Left ventricle myocardium inferior (tissue), 1 donor: ENCODE measurements at places on chromosomes 6 and 20.
A peak's percentile ranks its signal among the peaks of the same experiment; 100 is the strongest.

DNA sequence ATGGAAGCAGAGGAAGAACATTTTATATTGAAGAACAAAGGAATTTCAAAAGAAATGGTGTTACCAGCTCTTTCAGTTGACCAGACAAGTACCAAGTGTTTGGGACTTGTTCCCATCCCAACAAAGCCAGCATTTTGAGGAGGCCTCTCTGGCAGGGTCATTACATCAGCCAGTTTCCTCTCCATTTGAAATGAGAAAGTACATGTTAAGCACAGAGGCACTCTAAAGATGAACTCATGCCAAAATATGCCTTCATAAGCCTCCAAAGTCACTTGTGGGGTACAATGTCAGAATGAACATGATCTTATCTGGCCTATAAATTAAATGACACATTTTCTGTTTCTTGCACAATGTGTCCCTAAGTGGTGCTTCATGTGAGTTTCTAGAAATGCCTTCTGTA lies 223.9 kb downstream of the PRL start:
- DNase-seq = no peak

DNA sequence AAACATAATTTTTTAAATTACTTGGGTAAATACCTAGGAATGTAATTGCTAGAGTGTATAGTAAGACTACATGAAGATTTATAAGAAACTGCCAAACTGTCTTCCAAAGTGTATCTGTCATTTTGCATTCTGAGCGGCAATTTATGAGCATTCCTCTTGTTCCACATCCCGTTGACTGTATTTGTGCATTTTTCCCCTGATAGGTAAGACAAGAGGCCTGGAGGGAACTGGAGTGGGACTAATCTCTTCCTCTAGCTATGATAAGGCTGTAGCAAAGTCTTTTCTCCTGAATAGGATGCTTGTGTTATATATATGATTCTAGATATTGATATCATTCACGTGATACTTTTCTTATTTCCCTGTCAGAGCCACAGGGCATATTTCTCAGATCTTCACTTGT lies 1557.5 kb downstream of the GRIK2 start:
- no peak for DNase-seq

DNA sequence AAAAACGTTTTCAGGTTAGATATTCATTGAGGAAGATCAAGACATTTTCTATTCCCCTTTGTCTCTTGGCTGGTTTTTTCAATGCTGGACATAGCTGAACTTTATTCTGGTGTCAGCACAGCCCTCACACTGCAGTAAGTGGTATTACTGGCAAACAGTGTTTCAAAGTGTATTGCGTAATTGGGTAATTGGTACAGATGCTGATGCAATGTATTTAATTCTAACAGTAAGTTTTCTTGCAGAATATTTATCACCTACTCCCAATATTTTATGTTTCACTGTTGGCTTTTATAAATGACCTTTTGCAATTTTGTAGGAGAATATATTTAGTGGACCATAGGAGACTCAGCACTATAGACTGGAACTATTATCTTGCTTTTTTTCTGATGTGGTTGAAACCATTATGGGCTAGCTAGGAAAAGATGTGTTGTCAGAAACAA lies 287.6 kb upstream of the SOX4 start:
- no peak for DNase-seq

DNA sequence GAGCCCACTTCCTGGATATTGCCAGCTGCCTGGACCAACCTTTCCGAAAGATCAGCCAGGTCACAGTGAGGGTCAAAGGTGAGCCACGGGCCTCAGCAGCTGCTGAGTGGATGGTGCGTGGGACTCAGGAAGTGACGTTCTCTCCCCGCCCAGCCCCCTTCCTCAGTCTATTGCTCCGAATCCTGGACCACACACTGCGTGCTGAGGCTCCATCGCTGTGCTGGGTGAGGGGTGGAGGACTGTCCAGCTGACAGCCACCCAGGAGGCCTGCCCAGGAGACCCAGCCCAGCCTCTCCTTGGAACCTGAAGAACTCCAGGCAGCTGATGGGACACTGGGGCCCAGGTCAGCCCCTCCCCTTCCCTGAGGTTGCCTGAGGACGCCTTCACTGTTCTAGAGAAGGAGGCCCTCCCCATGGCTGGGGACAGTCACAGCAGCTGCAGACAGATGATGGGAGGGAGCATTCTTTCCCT lies 94.4 kb upstream of the CD93 start:
- DNase-seq = peak; percentile 69

GRCh38 chr6:105522626-105523322 lies 119.9 kb upstream of the PREP start:
- no peak for DNase-seq
